ENCODE measurements at places on chromosomes 1 and 21. TPM values are rescaled to one million over a fixed set of nuclear protein-coding genes. Genes with fewer than 3 reads are reported as not detected.

Gene KRTAP19-6
- not detected for total RNA-seq

DNA sequence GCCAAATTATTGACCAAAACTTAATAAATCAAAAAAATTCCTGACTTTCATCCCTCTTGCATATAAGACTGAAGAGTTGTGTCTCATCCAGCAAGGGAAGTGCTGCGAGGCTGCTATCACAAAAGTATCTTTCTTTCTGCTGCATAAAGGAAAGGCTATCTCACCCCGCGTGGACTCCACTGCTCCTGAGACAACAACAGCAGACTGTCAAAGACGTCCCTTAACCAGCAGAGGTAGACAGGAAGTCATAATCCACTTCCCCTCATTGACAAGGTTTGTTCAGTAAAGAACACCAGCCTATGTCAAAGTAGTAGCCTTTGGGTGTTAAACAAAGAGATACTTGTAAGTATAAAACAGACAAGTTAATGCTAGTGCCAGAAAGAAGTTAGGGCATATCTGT, 29.4 kb downstream of the VPS26C start:
- H3K27me3 ChIP-seq: no peaks in the 10 kb centered on the region
- peaks cover 17% of the 10 kb centered on the region for H3K36me3 ChIP-seq
- H3K4me3 ChIP-seq: no peak overlapping the region
- DNase-seq: no peak
- H3K27ac ChIP-seq: peak overlapping the region; percentile 61

Gene WDR47
- 8.2 TPM for total RNA-seq

Gene RNF115
- 8.0 TPM for total RNA-seq

Gene HSPA6
- total RNA-seq: 0.25 TPM

GRCh38 chr1:178723546-178723945, 1.5 kb upstream of the RALGPS2 start:
- H3K4me3 ChIP-seq: no peak overlapping the region
- H3K27me3 ChIP-seq: no peaks in the 10 kb centered on the region
- peaks cover 19% of the 10 kb centered on the region for H3K4me1 ChIP-seq
- H3K27ac ChIP-seq: no peak overlapping the region
- DNase-seq: no peak
- H3K36me3 ChIP-seq: no peaks in the 10 kb centered on the region

Gene C1orf94
- total RNA-seq: not detected

GRCh38 chr1:71093938-71094337, 13.1 kb upstream of the ZRANB2 start:
- no peaks in the 10 kb centered on the region for H3K36me3 ChIP-seq
- no peak overlapping the region for H3K4me3 ChIP-seq
- H3K4me1 ChIP-seq: no peaks in the 10 kb centered on the region
- H3K27ac ChIP-seq: no peak overlapping the region
- peaks cover 8% of the 10 kb centered on the region for H3K27me3 ChIP-seq
- no peak for DNase-seq

GRCh38 chr1:193213998-193214397, 27.6 kb upstream of the B3GALT2 start:
- no peaks in the 10 kb centered on the region for H3K27me3 ChIP-seq
- no peak for DNase-seq
- no peak overlapping the region for H3K4me3 ChIP-seq

GRCh38 chr1:111275079-111275478, 15.6 kb upstream of the CHIA start:
- H3K4me3 ChIP-seq: no peak overlapping the region
- peak; percentile 46 for DNase-seq

- DNase-seq: no peak
- H3K27ac ChIP-seq: no peak overlapping the region
- no peaks in the 10 kb centered on the region for H3K27me3 ChIP-seq
- no peaks in the 10 kb centered on the region for H3K36me3 ChIP-seq
- no peak overlapping the region for H3K4me3 ChIP-seq
These were observed 2.9 kb upstream of the C1orf105 start for GRCh38 chr1:172417557-172417956.

Gene ADCY10
- total RNA-seq: 0.24 TPM

DNA sequence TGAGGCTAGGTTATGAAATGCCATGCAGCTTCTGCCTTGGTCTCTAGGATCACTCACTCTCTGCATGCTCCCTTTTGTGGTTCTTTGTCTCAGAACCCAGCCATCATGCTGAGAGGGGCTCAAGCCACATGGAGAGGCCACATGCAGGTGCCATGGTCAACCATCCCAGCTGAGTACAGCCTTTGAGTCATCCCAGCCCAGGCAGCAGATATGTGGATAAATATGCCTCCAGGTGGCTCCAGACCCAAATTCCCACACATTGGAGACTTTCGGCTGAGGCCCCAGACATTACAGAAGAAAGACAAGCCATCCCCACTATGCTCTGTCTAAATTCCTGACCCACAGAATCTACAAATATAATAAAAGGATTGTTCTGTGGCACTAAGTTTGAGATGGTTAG, 102.0 kb downstream of the LHX9 start:
- DNase-seq: no peak
- H3K27ac ChIP-seq: no peak overlapping the region
- H3K36me3 ChIP-seq: no peaks in the 10 kb centered on the region
- H3K4me3 ChIP-seq: no peak overlapping the region
- no peaks in the 10 kb centered on the region for H3K4me1 ChIP-seq

Gene ARHGAP30
- 104 TPM for total RNA-seq

DNA sequence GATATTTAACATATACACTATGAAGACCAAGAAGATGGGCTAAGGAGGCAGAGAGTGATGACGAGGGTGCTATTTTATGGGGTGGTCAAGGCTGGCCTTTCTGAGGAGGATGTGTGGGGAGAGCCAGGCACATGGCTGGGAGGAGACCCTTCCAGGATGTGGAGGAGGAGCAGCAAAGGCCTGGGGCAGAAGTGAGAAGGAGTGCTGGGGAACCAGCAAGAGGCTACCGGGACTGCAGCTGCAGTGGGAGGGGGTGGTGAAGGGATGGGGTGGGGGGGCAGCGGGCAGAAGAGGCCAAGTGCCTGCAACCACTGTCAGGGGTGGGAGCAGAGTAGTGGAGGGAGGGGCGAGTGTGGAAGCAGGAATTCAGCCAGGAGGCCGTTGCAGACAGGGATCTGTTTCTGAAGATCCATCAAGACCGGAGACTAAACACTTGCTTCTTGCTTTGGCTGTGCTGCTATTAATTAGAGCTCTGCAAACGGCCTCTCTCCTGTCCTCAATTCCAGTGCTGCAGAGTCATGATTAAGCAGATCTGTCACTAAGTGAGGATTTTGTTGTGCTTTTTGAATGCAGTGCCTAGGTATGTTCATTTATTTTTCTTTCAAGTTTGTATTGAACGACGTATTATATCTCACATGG, 89.9 kb downstream of the IER5 start:
- H3K27ac ChIP-seq: no peak overlapping the region
- H3K36me3 ChIP-seq: no peaks in the 10 kb centered on the region
- DNase-seq: no peak
- H3K4me3 ChIP-seq: no peak overlapping the region

DNA sequence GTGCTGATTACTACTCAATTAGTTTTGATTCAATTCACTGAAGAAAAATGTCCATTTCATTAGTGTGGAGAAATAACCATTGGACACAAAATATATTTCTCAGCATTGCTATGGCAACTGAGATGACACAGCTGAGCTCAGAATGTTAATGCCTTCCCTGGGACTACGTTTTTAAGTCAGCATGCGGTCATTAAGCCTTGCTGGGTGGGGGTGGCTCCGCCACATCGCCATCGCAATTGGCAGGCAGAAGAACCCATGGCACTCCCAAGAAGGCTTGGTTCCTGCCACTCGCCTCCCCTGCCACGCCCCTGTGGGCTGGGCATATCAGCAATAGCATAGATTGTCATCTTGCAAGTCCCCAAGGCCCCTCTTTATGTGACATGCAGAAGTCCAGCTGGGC, 256.7 kb upstream of the CAMK1G start:
- no peak overlapping the region for H3K27ac ChIP-seq
- H3K36me3 ChIP-seq: no peaks in the 10 kb centered on the region
- peaks cover 2% of the 10 kb centered on the region for H3K27me3 ChIP-seq
- no peak for DNase-seq
- H3K4me3 ChIP-seq: no peak overlapping the region
- no peaks in the 10 kb centered on the region for H3K4me1 ChIP-seq

GRCh38 chr1:88684482-88685258, 597 bp downstream of the PKN2 start:
- H3K27ac ChIP-seq: peak overlapping the region; percentile 93
- peak overlapping the region; percentile 97 for H3K4me3 ChIP-seq
- no peaks in the 10 kb centered on the region for H3K27me3 ChIP-seq
- peaks cover 37% of the 10 kb centered on the region for H3K4me1 ChIP-seq
- peak; percentile 61 for DNase-seq

Gene OLFML3
- total RNA-seq: 0.10 TPM

DNA sequence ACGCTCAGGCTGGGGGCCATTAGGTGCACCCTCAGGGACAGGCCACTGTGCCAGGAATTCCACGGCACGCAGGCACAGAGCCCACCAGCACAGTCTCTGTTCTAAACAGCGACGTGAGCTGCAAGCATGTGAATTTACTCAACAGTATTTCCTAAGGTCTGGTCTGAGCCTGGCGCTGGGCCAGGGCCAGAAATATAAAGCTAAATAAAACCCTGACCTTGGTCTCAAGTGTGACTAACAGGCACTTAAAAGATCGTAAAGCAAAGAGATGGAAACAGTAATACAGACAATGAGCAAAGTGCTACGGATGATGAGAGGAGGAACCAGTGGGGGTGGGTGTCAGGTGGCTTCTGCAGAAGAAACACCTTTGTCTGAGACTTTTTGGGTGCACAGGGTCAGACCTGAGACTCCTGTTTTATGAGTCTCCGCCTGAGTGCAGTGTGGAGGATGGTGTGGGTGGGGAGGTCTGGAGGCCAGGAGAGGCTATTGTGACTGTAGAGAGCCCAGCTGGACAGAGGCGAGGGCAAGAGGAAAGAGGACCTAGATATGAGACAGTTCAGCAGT, 53.4 kb upstream of the EDN2 start:
- no peak for DNase-seq
- H3K4me1 ChIP-seq: no peaks in the 10 kb centered on the region
- peaks cover 37% of the 10 kb centered on the region for H3K36me3 ChIP-seq
- H3K27me3 ChIP-seq: no peaks in the 10 kb centered on the region

GRCh38 chr1:15937706-15938168, 38.2 kb downstream of the ZBTB17 start:
- no peaks in the 10 kb centered on the region for H3K27me3 ChIP-seq
- H3K27ac ChIP-seq: peak overlapping the region; percentile 84
- no peak for DNase-seq
- no peaks in the 10 kb centered on the region for H3K4me1 ChIP-seq

Gene TMPRSS15
- not detected for total RNA-seq

GRCh38 chr1:93798291-93798690, 80.7 kb downstream of the DNTTIP2 start:
- no peaks in the 10 kb centered on the region for H3K4me1 ChIP-seq
- no peak overlapping the region for H3K4me3 ChIP-seq
- H3K27me3 ChIP-seq: peaks cover 4% of the 10 kb centered on the region
- DNase-seq: no peak

- no peaks in the 10 kb centered on the region for H3K4me1 ChIP-seq
- no peaks in the 10 kb centered on the region for H3K27me3 ChIP-seq
- no peak for DNase-seq
These were observed 162.5 kb downstream of the APP start for GRCh38 chr21:26007951-26008498.

DNA sequence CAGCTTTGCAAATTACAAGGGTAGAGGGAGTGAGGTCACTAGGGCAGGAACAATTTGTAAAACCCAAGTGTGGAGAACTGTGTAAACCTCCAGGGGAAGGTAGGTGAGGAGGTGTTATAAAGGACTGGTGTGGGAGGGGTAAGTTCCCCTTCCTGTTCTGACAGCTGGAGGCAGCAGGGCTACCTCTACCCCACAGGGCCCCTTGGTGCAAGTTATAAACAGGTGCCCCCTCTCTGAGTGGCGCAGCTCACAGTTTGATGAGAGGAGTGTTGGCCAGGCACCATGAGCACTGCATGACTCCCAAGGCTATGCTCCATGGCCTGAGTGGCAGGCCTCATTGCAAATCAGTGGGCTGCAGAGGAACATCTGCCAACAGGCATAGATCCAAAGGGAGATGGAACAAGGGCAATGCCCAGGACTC, 41.0 kb downstream of the MFSD2A start:
- no peak overlapping the region for H3K4me3 ChIP-seq
- DNase-seq: peak; percentile 13
- no peak overlapping the region for H3K27ac ChIP-seq
- H3K27me3 ChIP-seq: no peaks in the 10 kb centered on the region

Gene PDPN
- total RNA-seq: not detected

Gene GBP7
- not detected for total RNA-seq

Gene SWT1
- 2.9 TPM for total RNA-seq

DNA sequence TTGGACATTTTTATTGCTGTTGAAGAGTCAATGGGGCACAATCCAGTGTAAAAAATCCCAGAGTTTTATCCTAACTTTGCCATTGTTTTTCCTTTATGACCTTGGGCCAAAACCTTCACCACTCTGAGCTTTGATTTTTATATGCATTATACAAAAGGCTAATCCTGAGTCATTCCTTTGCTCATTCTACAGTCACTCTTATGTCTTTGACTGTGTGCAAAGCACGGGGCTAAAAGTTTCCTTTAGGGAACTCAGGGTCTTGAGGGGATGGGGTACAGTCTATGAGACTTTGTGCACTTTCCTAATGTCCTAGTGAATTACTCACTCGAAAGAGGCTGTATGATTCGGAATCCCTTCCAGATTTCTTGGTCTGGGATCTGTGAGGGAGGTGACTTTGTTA, 543.2 kb upstream of the CAMK1G start:
- no peak for DNase-seq
- H3K4me1 ChIP-seq: peaks cover 5% of the 10 kb centered on the region
- peaks cover 8% of the 10 kb centered on the region for H3K27me3 ChIP-seq
- H3K27ac ChIP-seq: no peak overlapping the region

Gene KCNJ9
- not detected for total RNA-seq

- no peak for DNase-seq
- H3K4me3 ChIP-seq: no peak overlapping the region
- H3K27ac ChIP-seq: no peak overlapping the region
- H3K27me3 ChIP-seq: peaks cover 22% of the 10 kb centered on the region
- H3K4me1 ChIP-seq: no peaks in the 10 kb centered on the region
These were observed 49.3 kb downstream of the ADAMTS1 start for GRCh38 chr21:26795866-26796329.

DNA sequence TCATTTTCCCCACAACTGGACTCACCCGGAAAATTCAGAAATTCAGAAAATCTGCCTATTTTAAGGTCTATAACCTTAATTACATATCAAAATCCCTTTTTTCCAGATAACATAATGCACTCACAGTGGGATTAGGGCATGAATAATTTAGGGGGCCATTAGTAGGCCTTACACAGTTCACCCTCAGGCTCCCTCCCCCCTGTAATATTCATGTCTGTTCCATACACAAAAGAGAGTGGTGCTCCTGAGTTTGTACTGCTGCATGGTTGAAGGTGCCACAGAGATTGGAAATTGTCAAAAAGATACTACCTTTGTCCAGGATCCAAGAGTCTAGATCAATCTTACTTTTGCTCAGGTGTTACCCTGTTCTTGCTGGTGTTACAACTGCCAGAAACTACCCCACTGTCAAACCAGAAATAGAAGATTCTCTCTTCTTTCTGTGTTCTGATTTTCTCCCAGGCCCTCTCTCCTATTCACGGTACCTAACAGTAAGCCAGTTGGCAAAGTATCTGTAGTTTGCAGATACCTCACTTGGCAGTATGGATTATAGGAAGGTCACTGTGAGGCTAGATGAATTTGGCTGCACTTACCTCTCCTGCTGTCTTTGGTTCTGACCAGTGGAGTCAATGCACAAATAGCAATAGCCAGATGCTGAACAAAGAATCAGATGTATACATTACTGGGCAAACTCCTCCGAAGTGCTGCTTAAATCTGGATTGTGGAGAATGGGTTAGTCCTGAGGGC, 53.2 kb downstream of the C1orf198 start:
- peaks cover 4% of the 10 kb centered on the region for H3K36me3 ChIP-seq
- no peak overlapping the region for H3K27ac ChIP-seq
- peaks cover 13% of the 10 kb centered on the region for H3K27me3 ChIP-seq
- H3K4me3 ChIP-seq: no peak overlapping the region
- no peaks in the 10 kb centered on the region for H3K4me1 ChIP-seq
- DNase-seq: no peak

Gene C8B
- total RNA-seq: not detected
